Substantia nigra (tissue), 51 donors: ENCODE measurements at places on chromosomes 11 and 22.

DNA sequence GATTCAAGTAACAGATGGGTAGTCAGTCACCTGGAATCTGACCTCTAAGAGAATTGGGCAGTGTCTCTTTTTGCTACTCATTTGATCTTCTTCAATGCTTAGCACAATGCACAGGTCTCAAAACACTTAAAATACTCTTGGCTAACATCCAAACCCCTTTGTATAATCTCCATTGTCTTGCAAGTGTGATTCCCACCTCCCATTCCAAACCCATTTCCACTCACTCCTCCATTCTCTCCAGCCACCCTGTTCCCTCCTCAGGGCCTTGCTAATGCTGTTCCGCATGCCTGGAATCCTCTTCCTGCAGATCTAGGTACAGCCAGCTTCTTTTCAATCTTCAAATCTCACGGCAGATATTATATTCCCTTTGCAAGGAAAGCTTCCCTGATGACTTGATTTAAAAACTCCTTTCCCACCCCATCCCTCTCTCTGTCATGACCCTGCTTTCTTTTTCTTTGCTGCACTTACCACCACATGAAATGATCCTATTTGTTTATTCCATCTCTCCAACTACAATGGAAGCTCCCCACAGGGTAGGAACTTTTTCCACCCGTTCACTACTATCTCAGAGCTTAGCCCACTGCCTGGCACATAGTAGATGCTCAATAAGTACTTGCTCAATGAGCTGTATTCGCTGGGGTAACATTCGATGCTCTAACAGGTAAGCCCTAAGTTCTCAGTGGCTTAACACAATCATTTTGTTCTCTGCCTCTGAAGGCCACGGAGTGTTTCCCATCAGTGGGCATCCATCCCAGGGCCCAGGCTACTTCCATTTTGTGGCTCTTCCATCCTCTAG, 121.7 kb downstream of the MN1 start:
- DNase-seq, result no peak

DNA sequence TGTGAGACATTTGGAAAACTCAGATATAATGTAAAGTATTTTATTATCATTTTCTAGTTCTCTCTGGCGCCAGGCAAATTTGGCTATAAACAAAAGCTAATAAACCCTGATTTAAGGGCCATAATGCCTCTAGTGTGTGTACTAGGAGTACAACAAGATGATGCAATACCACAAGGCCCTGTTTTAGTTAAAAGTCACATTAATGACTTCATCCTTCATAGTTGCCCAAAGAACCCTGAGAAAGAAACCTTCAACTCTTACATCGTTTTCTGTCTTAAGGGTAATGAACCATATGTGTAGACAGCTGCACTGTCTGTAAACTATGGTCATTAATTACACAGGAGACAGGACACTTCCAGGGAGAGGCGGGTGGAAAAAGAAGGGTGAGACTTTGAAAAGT, 538.4 kb downstream of the FAM181B start:
- no peak for DNase-seq

DNA sequence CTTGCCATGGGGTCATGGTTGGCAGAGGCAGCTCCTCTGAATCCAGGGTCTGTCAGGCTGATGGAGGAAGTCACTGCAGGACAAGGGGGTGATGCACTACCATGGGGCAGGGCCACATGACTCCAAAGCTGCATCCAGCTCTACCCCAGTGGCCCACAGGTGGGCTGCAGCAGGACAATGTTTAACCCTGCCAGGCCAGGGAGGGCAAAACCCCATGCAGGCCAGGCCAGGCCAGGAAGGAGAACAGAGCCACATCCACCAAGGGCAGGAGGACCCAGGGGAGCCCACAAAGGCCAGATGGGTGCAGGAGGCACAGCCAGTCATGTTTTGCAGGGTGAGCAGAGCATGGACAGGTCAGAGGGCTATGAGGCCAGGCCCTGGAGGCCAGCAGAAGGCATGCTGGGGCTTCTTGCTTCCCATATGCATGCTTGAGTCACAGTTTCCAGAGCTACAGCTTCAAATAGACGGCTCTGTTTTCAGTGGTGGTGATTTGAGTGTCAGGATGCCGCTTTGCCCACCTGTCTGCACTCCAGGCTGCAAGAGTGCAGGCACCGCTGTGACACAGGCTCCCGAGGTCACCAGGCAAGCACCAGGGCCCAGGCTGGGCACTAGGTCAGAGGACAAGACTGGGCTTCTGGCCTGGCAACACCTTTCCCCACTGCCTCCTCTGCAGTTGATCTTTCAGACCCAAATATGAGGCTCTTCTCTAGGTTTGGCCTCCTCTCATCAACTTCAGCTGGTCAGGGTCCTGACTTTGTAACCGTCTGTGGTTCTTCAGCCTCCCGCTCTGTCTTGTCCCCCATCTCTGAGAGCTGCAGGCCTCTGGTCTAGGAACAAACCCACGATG, 22.9 kb downstream of the RSPH14 start:
- DNase-seq, result no peak

DNA sequence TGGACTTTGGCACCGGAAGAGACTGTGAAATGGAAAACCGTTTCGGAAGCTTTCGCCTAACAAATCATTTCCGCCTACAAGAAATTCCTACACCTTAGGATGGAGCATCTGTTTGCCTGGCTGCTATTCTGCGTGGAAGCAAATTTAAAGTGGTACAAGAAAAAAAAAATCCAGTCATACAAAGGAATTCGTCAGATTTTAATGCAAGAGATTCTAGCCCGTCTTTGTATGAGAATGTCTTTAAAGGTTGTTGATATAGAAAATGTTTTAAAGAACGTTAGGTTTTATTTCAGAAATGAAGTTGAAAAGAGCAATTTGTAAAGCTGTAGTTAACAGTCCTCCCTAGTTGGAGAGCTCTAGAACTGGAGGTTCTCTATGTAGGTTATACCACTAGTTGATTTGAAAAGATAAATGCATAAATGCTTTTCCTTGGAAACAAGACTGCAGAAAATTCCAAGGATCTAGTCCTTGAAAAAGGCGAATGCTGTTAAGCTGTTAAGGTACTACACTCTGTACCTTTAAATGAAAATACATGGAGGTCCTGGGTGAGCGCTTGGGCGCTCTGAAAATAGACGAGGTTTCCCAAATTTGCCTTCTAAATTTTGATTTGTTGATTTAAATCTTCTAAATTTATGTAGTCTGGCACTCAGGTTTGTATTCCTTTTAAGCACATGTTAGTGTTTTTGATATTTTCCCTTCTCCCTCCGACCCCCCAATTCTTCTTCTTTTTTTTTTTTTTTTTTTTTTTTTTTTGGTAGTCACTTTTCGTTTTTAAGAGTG, 2.4 kb downstream of the NCR3LG1 start:
- no peak for DNase-seq

DNA sequence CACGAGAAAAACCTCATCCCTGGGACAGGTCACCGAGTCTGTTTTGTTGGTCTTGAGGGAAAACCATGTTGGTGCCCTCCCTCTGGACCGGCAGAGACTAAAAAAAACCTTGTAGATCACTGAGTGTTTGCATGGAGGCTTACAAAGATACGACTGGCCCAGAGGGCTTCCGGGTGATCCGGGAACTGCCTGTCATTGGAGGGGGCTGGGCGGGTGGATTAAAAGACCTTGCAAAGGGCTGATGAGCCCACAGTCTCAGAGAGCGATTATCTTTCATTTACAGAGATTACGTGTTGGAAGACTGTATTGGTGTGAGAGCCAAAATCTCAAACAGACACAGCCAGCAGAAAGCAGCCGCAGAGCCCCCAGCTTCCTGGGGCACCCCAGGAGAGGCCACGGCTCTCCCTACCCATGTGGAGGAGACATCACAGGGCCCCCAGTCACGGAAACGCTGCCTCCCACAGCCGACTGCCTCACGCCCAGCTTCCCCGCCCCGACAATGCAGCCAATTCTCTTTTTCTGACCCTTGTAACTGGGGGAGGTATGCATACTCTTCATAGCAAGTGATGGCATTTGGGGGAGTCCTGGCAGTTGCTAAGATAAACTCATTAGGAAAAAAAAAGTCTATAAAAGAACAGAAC, 426.4 kb downstream of the CTTN start:
- no peak for DNase-seq

- DNase-seq, result no peak
These were observed 2.4 kb upstream of the MYBPC3 start for GRCh38 chr11:47354913-47355282.

DNA sequence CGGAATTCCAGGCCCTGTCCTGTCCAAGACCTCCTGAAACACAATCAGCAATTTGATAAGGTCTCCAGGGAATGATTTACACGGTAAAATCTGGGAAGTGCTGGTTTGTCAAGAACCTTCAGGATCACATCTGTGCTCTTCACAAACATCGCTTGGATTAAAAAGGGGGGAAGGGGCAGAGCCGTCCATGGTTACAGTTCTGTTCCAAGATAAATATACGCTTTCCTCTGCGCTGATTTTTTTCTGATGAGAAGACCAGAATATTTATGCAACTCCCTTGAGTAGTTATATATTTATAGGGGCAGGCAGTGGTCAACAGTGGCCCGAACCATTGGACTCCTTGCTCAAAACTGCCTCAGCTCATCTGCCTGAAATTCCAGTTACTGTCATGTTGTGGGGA, 9.2 kb upstream of the APOL5 start:
- DNase-seq, result no peak

- no peak for DNase-seq
These were observed 447.5 kb upstream of the KIRREL3 start for GRCh38 chr11:127448101-127448500.
